ENCODE measurements at places on chromosomes 11 and 22.

DNA sequence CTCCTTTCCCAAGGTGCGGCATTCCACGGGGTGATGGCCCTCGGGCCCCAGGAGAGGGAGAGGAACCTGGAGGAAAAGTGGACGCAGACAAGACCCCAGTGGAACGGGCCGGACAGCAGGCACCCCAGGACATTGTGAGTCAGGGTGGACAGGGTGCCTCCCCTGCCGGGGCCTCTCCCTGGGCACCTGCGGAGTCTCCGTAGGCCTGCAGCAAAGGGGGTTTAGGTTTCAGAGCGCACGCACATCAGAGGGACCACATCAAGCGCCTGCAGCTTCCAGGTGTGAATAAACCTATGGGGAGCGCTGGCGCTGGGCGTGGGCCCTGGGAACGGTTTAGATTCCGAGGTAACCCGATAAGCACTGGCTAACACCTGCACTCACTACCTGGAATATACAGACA lies 22.7 kb upstream of the FGF19 start:
- DNase-seq: no peak

GRCh38 chr22:45226503-45227186 lies 14.0 kb downstream of the KIAA0930 start:
- DNase-seq: no peak

DNA sequence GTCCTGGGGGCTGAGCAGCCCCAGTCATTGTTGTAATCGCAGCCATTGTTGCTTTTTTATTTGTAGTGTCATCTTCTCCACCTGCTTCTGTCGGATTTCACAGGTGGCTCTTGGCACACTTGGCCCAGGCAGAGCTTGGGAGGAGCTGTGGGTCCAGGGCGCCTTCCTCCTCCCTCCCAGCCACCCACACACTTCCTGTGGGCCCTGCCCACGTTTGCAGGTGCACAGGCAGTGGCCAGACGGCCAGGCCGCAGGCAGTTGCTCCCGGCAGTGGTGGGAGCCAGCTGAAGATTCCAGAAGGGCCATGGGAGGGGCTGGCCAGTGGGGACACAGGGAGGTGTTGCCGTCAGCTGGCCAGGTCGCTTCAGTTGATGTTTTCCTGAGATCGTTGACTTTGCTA lies 1191.9 kb downstream of the BRD1 start:
- no peak for DNase-seq

GRCh38 chr11:59225017-59225416 lies 12.3 kb upstream of the MPEG1 start:
- DNase-seq: no peak

DNA sequence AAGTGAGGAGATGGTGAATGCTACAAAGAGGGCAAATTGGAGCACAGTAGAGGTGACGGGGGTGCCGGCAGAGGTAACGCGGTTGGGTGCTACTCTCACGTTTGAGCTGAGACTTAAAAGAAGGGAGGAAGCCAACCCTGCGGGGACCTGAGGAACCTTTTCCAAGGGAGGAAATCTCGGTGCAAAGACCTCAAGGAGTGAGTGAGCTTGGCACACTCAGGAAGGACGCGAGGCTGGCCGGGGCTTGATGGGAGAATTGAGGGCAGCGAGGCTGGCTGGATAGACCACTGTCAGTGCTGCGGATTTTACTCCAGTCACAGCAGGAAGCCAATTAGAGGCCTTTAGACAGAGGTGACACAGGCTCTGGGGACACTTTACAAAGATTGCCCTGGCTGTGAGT lies 25.0 kb downstream of the TSKU start:
- no peak for DNase-seq

- no peak for DNase-seq
These were observed 60.8 kb downstream of the KREMEN1 start for GRCh38 chr22:29133603-29134133.

DNA sequence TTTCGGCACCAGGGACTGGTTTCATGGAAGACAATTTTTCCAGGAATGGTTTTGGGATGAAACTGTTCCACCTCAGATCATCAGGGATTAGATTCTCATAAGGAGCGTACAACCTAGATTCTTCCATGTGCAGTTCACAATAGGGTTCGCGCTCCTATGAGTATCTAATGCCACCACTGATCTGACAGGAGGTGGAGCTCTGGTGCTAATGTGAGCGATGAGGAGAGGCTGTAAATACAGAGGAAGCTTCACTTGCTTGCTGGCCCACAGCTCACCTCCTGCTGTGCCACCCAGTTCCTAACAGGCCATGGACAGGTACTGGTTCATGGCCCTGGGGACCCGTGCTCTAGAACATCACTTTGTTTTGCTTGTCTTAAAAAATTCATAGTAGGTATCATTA lies 41.8 kb upstream of the AMPD3 start:
- DNase-seq: peak; percentile 28

DNA sequence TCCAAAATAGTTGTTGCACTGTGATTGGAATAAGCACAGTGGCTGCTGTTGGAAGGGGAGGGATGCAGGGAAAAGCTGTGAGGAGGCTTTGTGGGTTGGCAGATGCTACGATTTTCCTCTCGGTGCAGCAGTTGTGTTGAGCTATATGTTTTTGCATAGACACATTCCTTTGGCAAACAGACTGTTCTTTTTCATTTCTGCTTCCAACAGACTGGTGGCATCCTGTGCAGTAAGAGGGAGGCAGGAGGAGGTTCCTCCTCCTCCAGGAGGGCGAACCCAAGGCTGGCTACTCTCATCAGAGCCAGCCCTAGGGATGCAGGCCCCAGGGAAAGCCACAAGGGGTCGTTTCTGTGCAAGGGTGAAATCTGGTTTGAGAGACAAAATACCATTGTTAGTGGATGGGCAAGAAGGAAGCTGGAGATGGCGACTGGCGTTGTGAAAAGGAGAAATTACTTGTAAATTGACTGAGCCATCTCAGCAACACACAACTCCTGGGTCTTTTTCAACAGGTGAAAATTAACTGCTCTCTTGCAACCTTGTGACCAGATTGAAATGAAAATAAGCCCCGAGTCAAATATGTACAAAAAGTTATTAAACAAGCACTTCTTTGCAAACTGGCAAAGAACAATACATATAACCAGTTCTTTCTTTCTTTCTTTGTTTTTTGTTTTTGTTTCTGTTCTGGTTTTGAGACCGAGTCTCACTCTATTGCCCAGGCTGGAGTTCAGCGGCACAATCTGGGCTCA lies 26.5 kb upstream of the UBASH3B start:
- DNase-seq: peak; percentile 65

DNA sequence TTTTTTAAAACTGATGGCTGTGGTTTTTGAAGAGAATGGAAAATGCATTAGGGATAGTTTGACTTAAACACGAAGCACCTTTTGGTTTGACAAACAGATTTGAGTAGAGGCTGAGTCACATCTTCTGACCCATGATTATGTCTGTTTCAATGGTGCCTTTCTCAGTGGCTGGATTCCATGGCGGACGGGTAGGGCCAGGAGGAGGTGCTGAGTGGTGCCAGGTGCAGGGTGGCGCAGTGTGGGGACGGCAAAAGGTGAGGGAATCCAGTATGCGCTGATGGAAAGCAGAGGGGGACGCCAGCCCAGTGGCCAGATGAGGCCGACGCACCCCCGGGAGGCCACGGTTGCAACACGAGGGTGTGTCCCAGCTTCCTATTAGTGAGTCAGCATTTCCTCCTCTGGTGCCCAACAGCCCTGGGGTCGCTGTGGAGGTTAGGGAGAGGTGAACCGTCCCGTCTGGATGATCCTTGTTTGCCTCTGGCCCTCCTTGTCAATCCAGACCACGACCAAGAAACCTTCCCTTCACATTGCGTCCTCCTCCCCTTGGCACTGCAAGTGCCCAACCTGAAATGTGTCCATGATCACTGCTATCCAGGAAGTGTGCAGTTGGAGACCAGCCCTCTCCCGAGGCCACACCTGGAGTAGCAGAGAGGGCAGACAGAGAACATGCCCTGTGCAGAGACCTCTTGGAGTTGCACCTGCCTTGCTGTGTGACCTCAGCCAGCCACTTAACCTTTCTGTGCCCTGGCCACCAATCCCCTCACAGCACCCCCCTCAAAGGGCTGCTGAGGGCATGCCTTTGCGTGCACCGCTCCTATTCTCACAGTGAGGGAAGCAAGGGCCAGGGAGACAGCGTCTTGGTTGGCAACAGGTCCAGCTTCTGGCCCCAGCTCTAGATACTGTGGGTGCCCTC lies 32.5 kb upstream of the ATXN10 start:
- peak; percentile 57 for DNase-seq

- no peak for DNase-seq
These were observed 16.3 kb upstream of the ARFGAP3 start for GRCh38 chr22:42873356-42873755.

GRCh38 chr22:36324414-36324813 lies 63.4 kb downstream of the MYH9 start:
- DNase-seq: no peak

GRCh38 chr11:1163911-1164735 lies 6.4 kb downstream of the MUC5AC start:
- DNase-seq: no peak

DNA sequence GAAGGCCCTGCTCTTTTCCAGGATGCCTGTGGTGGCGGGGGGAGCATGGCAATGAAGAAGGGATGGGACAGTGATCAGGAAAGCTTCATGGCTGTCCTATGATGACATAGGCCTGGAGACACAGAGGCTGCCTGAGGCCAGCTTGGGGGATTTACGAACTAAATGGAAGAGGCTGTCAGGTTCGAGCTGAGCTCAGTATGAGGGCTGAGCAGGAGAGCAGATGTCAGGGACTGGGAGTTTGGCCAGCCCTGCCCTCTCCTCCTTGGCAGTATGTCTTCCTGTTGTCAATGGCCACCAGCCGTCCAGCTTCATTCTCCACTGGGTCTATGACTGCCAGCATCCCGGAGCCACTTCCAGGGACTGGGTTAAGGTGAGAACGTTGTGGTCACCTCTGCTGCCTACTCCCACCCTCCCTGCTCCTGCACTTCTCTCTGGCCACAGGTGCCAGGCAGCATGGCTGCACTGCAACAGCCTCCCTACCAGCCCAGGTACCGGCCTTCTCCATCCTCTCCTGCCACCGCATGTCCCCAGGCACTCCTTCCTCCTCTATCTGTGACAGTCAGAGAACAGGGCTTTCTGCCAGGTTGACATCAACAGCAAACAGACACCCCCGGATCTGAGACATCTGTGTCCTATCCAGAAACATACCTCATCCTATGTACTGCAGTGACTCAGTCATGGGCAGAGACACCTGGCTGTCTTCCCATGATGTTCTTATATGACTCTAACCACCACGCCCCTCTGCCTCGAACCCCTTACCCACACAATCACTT lies 75.1 kb downstream of the KIRREL3 start:
- no peak for DNase-seq

DNA sequence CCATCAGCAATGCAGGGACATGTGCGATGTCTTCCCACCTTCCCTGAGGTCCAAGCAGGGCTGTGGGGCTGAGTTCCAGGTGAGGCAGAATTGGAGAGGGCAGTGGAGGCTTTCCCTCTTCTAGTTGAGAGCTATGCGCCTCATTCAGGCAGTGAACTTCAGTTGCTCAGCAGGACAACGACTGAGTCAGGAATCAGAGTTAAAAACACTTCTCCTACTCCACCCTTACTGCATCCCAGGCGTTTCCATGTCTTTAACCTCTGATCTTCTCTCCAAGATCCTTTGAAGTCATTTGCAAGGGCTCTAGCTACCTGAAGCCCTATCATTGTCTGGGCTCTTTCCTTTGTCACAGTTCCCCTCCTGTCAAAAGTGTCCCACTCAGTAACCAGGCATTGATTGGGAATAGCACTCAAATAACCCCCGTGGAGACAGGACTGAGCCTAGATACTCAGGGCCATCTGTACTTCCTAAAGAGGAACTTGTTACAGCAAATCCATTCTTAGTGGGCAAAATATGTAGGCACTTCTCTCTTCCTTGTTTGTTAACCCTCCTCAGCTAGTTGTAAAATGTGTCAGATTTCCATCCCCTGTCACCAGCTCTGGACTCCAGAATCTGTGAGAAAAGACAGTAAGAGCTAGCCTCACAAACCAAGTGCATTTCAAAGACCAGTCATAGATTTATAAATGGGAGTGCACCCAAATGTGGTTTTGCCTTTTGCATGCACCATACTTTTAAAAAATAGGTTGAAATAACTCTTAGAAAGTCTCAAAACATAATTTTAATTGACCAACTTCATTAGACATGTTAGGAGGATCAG lies 72.5 kb upstream of the MYO18B start:
- DNase-seq: no peak

- DNase-seq: no peak
These were observed 37.4 kb downstream of the PPME1 start for GRCh38 chr11:74208507-74208906.

- DNase-seq: no peak
These were observed 1.7 kb downstream of the TYMP start for GRCh38 chr22:50527921-50528681.

DNA sequence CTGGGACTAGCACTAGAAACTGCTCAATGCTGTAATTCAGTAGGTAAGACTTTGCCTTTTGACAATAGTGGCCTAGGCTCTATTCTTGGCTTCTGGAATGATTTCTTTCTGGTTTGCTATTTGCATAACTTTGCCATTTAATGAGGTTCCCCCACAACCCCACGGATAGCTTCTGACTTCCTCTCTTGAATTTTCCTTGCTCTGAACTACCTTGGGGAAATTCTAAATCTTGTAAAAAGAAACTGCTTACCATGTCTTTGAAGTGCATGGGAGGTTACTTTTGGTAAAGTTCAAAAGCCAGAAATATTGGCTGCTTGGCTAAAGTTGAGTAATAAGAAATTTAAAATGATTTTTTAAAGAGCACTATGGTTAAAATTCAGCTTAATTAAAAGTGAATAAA lies 35.3 kb downstream of the CARD18 start:
- DNase-seq: no peak

DNA sequence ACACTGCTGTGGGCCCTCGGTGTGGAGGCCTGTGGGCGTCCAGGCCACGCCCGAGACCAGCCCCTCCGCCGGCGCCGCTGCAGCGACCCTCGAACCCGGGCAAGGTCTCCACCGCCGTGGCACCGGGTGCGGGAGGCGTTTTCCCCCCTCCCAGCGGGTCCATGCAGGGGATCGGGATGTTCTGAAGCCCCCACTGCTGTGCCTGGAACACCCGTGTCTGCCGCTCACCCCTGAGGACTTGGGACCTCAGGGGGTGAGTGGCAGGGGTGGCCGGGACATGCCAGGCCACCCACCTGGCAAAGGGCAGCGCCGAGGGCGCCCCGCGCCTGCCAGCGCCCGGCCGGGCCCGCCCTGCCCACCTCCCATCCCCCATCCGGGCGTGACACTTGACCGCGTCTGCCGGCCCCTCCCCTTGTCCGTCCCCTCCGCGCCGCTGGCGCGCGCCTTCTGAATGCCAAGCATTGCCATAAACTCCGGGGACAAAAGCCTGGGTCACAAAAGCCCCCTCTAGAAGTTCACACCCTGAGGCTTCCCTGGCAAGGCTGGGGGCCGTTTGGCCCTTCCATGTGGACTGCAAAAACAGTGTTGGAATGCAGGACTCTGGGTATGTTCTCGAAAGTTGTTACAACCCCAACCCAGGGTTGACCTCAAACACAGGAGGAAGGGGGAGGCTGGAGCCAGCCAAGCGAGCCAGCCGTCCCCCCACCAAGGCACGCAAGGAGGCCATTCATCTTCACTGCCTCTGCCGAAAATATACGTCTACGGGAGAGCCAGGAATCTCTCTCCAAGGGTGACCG lies 819 bp upstream of the KCNQ1OT1 start:
- DNase-seq: peak; percentile 57

DNA sequence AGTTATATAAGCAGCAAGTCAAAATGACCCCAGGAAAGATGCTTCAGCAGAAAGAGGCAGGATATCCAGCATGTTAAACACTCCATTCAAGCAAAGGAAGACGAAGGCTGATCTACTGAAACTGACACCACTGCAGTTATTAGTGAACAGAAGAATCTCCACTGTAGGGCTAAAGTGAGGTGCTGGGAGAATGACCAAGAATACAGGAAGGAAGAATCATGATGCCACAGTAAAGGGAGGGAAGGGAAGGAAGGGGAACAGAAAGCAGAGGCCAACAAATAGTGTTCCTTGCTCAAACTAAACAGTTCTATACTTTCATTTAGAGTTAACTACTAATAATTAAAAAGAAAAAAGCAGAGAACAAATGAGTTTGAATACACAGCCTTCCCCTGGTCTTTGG lies 92.5 kb downstream of the SIK3 start:
- no peak for DNase-seq
